ENCODE measurements at places on chromosomes 5 and 9. TPM values are rescaled to one million over a fixed set of nuclear protein-coding genes. Genes with fewer than 3 reads are reported as not detected.
A peak's percentile ranks its signal among the peaks of the same experiment; 100 is the strongest.

DNA sequence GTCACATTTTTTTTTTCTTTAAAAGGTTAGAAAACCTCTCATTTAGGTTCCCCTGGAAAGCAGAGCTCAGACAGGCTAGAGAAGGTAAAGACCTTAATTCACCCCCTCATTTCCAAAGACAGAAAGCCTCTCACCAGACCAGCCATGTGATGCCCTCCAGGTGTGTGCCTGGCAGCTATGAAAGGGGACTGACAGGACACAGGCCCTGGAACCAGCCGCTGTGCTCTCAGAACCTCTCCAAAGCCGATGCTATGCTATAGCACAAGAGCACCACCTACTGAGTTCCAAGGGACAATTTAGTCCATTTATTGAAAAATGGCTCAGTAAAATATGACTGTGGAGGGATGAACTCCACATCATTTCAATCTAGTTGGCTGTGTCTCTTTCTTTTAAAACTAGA lies 48.8 kb downstream of the FANCC start:
- DNase-seq: peak; percentile 30
- H3K4me1 ChIP-seq: peaks cover 49% of the 10 kb centered on the region
- no peak overlapping the region for H3K27ac ChIP-seq
- H3K36me3 ChIP-seq: peaks cover 2% of the 10 kb centered on the region

The SPAAR gene
- total RNA-seq: not detected

The FGF1 gene
- not detected for total RNA-seq

GRCh38 chr5:67699560-67699959 lies 503.0 kb upstream of the CD180 start:
- no peak overlapping the region for H3K4me3 ChIP-seq
- no peaks in the 10 kb centered on the region for H3K4me1 ChIP-seq
- H3K36me3 ChIP-seq: no peaks in the 10 kb centered on the region

The TAF11L13 gene
- not detected for total RNA-seq

GRCh38 chr9:81565609-81566008 lies 123.7 kb downstream of the TLE1 start:
- H3K4me1 ChIP-seq: no peaks in the 10 kb centered on the region
- H3K27ac ChIP-seq: no peak overlapping the region
- H3K4me3 ChIP-seq: no peak overlapping the region
- DNase-seq: no peak
- no peaks in the 10 kb centered on the region for H3K27me3 ChIP-seq
- no peaks in the 10 kb centered on the region for H3K36me3 ChIP-seq

DNA sequence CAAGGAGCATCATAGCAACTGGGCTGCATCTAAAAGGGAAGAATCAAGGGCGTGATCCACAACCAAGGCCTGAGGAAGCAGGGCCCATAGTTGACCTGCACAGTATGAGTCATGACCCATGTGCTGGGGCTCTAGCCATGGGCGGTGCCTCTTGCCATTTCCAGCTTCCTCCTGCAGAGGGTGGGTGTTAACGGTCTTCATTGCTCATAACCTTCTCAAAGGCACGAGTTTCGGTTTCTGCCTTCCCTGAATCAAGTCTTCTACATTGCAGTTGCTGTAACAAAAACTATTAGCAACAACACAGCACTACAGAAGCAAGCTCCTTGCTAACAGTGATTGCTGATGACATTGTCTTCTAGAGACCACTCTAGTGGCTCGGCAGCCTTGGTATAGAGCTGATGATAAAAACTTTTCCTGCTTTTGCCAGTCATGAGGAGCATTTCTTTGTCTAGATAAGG lies 66.9 kb downstream of the CTSL start:
- H3K36me3 ChIP-seq: no peaks in the 10 kb centered on the region
- peaks cover 32% of the 10 kb centered on the region for H3K4me1 ChIP-seq
- DNase-seq: peak; percentile 38
- H3K27ac ChIP-seq: peak overlapping the region; percentile 55
- H3K27me3 ChIP-seq: no peaks in the 10 kb centered on the region
